ENCODE measurements at places on chromosomes 1 and 21.

GRCh38 chr1:84398175-84399155 is at the start of gene DNASE2B:
Gene DNASE2B (plus strand): TSS chr1:84398484. CDS start chr1:84398565, 81 bp downstream.
- DNase-seq, result no peak

GRCh38 chr1:112074711-112075110 is 85.2 kb upstream of the KCND3 start:
- no peak for DNase-seq

DNA sequence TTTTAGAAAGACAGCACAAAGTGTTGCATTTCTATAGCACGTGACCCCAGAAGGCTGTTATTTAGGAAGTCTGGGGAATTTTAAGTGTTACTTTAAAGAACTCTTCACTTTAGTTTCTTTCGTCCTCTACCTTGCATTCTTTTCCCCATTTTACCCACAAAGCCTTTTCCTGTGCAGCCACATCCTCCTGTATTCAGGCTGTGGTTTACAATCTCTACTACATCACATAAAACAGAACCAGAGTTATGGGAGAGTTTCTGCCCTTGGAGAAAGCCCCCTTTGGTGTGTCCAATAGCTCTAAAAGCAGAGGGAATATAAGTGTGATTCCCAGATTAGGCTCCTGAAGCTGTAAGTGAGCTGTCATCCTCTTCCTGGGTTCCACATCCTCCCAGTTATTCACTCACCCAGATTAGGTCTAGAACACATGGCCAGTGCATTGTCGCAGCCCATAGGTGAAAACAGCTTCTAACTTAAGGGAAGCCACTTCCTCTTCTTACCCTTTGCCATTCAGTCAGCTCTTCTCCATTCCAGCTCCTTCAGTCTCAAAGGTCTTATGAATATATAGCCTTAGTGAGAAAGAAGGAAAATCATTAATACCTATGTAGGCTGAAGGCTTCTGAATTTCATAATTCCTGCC is 171.1 kb downstream of the PIGK start:
- no peak for DNase-seq

- peak; percentile 15 for DNase-seq
These were observed 5.0 kb upstream of the KCNJ9 start for GRCh38 chr1:160076295-160076694.

- no peak for DNase-seq
These were observed 46.1 kb upstream of the C1orf174 start for GRCh38 chr1:3945916-3946840.

DNA sequence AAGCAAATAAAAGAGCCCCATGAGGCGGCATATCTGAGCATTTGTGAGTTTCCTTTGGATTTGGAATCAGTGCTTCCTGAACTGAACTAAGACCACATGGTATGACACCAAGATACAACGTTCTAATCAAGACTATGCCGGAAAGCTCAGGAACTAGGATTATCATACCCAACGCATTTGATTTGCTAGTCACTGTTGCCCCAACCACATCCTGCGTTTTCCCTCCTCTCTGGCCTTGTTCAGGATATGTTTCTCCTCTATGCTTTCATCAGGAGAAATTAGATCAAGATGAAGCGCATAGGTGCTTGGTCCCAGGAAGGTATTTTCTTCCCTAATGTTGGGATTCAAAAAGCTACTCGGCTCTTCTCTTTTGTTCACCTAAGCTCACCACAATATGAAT is 79.3 kb downstream of the SLC35F3 start:
- DNase-seq, result no peak

- DNase-seq, result no peak
These were observed 40.1 kb downstream of the BCAR3 start for GRCh38 chr1:93641527-93641926.

GRCh38 chr1:212232090-212232489 is 53.1 kb upstream of the PPP2R5A start:
- peak; percentile 52 for DNase-seq

DNA sequence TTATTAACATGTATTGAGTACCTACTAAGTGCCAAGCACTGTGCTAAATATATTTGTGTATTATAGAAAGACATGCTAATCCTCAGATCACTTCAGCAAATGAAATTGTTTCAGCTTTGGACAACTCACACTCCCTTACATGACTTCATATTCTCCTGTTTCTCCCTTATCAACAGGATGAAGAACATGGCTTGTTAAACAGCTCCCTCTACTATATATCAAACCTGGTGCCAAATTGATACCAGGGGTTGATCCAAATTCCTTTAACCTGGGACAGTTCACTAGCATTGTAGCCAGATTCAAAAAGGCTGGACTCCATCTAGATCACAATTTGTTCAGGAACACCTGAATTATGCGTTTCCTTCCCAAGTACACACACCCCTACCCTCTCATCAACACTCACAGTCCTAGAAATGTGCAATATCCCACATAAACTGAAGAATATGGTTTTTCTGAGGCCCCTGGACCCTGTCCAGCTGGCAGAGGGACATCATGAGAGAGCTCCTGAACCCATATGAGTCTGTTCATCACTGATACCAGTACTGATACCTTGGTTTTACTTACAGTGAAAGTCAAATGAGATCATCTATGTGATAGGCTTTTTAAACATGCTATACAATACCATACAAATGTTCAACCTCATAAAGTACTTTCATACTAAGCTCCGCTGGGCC is 47.0 kb upstream of the PALMD start:
- DNase-seq, result no peak

DNA sequence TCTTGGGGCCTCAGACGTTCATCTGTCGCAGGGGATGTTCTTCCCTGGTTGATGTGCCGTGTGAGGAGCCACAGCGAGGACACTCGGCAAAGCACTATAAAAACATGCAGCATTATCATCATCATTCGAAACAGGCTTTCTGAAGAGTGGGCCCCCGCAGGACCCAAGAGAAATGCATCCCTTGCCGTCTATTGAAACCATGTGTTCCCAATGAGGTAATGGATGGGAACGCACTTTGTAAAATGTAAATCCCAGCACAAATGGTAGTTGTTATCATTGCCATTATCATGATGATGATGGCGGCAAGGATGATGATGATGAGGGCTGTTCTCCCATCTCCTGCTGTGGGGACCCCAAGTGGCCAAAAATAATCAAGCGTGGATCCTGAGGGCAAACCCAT is 76.8 kb downstream of the GLIS1 start:
- no peak for DNase-seq

GRCh38 chr1:19524791-19525190 is 39.5 kb upstream of the CAPZB start:
- DNase-seq, result no peak

Data from suppressor macrophage treated with lipopolysaccharide for 4 hours (primary cell).